ENCODE measurements at places on chromosomes 7 and 10.

DNA sequence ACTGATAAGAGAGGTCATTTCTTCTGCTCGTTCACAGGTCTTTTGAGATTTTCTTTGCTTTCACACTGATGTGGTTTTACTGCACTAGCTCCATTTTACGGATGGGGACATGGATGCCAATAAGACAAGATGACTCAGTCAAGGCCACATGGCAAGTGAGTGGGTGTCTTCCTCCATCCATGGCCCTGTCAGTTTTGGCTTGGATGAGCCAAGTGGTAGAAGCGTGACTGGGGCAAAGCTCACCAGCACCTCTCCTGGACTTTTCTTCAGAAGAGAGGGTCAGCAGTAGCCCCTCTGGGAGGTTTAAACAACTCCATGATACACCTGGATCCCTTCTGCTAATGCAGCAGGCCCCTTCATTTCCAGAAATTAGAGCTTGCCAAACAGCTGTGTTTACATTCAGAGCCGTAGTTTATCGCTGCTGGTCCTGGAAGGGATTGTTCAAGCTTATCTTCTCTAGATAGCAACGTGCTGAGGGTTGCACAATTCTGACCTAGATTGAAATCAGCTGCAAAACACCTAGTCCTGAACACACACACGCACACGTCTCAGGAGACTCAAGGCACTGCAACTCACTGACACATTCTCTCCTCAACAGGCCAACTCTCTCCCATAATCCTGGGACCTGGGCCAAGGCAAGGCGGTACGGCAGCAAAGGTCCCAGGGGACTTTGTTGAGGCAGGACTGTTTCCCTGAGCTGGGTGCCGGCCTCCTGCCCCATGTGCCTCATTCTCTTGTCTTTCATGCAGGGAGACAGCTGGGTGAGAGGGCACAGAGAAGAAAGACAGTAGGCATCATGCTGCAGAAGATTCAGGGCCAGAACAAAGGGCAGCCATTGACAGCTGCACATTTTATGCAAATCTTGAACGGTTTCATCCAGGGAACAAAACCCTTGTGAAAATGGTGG is 14.2 kb upstream of the PDCD4 start:
- peak; percentile 62 for DNase-seq

GRCh38 chr7:229184-229964 is 37.0 kb downstream of the FAM20C start:
- DNase-seq, result no peak

GRCh38 chr10:48369501-48369900 is 63.0 kb downstream of the MAPK8 start:
- no peak for DNase-seq

GRCh38 chr7:156948361-156948760 is 1.2 kb upstream of the NOM1 start:
- DNase-seq, result no peak

DNA sequence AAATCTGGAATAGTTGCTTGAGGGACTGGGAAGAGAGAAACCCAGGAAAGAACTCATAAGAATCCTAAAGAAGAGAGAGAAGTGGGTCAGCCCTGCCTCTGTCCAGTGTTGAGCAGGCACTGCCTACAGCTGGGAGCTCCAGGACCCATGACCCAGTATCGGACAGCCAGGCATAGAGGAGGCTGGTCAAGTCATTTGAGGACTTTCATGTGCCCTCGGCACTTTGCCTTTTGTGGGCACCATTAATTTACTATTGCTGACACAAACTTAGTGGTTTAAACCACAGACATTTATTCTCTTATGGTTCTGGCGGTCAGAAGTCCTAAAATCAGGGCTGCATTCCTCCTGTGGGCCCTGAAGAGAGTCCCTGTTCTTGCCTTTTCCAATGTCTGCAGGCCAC is 60.3 kb downstream of the CPXM2 start:
- DNase-seq, result no peak

- no peak for DNase-seq
Measured at GRCh38 chr10:5776881-5777197, 36.4 kb downstream of the GDI2 start.

DNA sequence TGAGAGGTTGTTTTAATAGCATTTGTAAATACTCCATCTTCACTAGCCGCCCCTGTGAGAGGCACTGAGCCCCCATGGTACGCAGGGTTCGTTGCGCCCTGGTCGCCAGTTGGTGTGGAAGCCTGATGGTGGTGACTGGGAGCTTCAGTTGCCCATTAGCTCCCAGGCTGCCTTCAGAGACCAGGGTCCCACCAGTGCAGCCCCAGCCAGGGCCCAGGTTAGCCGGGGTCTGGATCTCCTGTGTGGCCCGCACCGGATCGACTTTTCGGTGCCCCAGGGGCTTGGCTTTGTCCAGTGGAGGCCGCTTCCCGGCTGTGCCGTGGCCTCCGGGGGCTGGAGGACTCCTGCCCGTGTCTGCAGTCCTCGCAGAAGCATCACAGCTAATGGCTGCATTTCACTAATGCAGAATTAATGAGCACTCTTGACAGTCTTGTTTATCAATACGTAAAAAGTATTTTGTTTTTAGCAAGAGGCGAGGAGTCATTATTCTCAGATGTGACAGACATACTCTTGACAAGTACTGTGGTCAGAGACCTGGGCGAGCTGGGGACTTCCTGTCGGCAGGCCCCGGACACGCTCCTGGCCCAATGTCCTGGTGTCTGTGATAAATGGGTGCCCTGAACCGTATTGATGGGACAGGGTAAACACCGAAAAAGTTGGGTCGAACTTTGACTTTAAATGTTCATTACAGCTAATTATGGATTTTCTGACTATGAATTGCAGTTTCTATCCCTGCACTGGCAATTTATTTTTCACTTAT is 99.8 kb downstream of the NKX6-2 start:
- no peak for DNase-seq

DNA sequence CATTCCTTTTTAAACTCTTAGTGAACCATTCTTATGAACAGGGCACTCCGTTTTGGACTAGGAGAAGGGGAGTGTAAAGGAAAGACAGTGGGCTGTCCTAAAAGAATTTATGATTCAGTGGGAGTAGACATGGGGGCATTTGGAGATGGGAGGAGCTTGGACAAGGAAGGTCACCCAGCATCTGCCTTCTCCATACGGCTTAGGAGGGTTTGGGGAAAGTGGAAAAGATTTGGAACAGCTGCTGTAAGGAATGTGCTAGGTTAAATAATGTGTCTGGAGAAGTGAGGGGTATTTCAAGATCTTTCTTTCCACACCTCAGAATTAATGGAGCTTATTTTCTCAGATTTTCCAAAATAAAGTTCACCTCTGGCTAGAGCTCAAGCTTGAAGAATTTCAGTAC is 24.0 kb downstream of the SLC35G1 start:
- no peak for DNase-seq

- no peak for DNase-seq
Measured at GRCh38 chr10:25405871-25406270, 231.1 kb downstream of the GPR158 start.

GRCh38 chr7:156735851-156736250 is 95.3 kb downstream of the RNF32 start:
- no peak for DNase-seq

DNA sequence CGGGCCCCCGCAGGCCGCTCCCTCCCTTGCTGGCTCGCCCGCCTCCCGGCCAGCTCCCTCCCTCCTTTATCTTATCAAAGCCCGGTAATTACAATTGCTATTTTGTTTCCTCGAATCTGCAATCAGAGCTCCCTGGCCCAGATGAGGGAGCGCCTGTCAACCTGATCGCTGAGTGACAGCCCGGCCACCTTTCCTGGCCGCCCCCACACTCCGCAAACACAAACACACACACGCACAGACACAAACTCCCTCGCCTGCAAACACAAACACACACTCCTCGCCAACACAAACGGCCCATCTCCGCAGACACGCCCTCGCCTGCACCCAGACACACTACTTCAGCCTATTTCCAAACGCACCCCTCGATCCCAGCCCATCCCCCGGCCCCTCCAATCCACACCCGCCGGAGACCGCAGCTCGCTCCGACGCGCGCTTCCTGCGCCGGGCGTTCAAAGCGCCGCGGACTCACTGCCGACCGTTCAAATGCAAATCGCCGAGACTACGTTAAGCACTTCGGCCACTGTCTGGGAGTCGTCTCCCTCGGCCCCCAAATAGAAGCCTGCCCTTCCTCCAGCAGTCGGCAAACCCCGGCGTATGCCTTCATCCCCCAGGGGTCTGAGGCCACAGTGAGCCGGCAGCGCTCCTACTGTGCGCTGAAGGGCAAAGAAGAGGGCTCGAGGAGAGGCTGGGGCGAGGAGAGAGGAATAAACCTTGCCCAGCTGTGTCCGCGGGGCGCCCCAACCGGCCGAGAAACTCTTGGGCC is 3.0 kb upstream of the FGF8 start:
- DNase-seq, result no peak

GRCh38 chr7:75988568-75989499 is 5.6 kb downstream of the TMEM120A start:
- no peak for DNase-seq

GRCh38 chr7:124033095-124033806 is 384 bp upstream of the TMEM229A start:
- no peak for DNase-seq

DNA sequence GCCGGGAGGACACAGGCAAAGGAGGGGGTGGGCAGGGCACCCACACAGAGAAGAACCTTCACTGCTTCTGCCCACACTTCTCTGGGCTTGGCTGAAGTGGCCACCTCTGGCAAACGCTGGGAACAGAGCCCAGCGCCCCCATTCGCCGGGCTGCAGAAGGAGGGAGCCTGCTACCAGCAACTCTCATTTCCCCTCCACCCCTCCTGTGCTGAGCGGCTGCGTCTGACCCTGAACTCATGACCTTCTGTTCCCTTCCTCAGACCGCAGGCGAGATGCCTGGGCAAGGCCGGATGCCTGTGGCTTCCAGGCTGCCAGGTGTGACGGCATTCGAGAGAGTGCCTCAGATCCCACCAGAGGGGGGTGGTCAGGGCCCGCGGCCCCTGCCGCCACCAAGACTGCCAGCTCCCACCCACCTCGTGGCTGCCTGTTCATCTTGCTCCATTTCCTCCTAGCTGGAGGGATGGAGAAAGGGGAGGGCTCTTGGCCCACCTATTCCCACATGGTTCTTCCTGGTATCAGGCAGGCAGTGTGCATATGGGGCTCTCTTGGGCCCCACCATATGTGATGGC is 19.8 kb downstream of the DNAJB12 start:
- peak; percentile 54 for DNase-seq

DNA sequence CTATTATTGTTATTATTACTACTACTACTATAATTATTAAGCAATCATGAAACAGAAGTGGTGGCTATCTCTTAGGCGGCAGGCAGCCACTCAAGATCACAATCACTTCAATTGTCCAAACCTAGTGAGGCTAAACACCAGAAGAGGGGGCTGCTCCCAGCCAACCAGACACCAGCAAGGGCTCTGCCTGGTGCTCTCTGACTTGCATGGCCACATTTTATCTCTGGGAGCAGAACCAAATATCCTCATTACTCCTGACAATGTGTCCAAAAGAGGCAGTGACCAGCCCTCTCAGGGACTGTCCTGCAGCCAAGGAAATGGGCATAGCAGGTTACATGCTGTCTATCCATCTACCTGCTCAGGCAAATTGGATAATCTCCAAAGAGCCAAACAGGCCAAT is 187.4 kb upstream of the PDE1C start:
- DNase-seq, result no peak

DNA sequence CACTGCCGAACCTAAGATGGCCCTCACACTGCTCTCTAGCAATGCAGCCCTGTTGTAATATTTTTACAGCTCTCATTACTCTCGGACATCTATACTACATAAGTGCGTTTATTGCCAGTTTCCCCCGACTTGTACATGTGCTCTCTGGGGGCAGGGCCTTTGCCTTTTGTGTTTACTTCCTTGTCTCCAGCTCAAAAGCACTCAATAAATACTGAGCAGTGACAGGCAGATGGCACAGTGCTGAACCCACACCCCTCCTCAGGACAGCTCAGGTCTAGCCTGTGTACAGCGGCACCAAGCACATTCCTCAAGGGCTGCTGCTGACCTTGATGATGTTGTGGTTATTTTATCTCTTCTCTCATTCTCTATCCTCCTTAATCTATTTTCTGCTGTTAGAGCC is 68.0 kb upstream of the ELMO1 start:
- no peak for DNase-seq

DNA sequence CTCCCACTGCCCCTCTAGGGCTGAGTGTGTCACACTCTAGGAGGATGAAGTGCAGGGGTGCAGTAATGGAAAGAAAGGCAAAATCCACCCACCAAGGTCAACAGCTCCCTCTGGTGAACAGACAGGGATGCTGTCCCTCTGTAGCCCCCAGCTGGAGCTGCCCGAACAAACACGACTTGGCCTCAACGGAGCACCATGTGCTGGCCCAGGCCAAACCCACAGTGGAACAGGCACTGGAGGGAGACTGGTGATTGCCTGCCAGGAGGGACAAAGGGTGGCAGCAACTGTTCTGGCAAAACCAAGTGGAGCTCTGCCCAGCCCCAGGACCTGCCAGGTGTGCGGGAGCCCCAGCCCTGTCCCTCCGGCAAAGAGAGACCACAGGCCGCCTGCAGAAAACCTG is 20.7 kb downstream of the PDIA4 start:
- no peak for DNase-seq

DNA sequence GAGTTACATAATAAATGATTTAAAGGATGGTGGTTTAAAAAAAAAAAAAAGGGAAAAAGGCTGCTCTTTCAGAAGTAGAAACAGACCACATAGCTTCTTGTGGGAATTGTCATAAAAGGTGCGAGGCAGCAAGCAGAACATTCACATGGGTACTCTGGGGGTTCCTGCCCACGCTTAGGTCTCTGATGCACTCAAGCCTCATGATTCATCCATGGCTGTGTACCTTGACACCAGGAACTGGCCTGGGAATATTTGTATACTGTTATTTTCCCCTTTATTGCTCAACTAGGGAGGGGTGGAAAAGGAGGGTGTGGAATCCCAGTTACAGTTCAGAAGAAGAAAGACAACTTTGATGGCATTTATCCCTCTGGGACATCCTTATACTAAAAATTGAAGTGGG is 4.0 kb downstream of the PON2 start:
- DNase-seq, result no peak

DNA sequence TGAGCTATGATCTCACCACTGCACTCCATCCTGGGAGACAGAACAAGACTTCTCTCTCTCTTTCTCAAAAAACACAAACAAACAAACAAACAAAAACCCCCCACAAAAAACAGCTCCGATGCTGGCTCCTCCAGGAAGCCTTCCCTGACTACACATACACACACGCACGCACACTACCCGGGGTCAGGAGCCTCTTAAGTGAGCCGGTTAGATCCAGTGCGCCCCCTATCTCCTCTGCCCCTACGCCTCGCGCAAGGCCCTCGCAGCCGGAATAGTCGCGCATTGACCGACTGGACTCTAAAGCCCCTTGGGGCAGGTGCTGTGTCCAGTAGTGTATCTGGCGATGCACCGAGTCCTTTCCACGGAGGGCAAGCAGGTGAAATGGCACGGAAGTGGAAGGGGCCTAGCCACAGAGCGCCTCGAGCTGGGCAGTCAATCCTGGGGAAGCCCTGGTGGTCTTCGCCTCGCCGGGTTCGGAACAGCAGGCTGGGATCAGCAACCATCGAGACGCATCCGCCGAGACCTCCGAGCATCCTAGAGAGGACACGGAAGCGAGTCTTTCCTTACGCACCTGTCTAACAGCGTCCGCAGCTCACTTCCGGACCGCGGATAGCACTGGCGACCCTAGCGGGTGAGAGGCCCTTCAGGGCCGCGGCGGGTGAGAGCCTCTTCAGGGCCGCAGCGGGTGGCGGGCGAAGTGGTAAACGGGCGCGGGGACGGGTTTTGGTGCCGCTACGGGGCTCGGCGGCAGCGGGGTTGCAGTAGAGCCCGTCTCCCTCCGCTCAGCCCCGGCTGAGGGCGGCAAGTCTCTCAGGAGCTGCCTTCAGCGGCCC is at the start of gene ZSCAN25:
Gene ZSCAN25, plus strand, starts transcription at position 588 of the 833 bp plus-strand sequence. CDS start 2,661 bp downstream, outside the sequence.
- DNase-seq, result peak; percentile 80

GRCh38 chr7:89183712-89184111 is 388.2 kb upstream of the TEX47 start:
- DNase-seq, result no peak
